ENCODE measurements at places on chromosomes 3 and 15. TPM values are rescaled to one million over a fixed set of nuclear protein-coding genes. Genes with fewer than 3 reads are reported as not detected.

Gene NDUFB4
- total RNA-seq, result 52.2 TPM

Gene LYZL4
- total RNA-seq, result not detected

Gene ZNF280D
- 52.0 TPM for total RNA-seq

Gene CSK
- total RNA-seq, result 60.1 TPM

Gene GOLGA6L10
- total RNA-seq, result 0.65 TPM

Gene KIF9
- total RNA-seq, result 10.1 TPM

Gene XCR1
- total RNA-seq, result not detected

Gene MYL3
- not detected for total RNA-seq

Gene KBTBD12
- total RNA-seq, result not detected

Gene CFAP44
- total RNA-seq, result 4.9 TPM

Gene SEC62
- total RNA-seq, result 35.0 TPM

Gene EHHADH
- 1.6 TPM for total RNA-seq

Gene RAD51
- total RNA-seq, result 4.8 TPM

Gene IL5RA
- not detected for total RNA-seq

Gene NEK11
- 2.9 TPM for total RNA-seq

Data from vein endothelial cell (primary cell).